Stimulated activated CD8-positive, alpha-beta memory T cell treated with anti-CD3 and anti-CD28 coated beads, Interleukin-4, amount 100 ng/mL, for 1 hour (primary cell): ENCODE measurements at places on chromosomes 7 and 10.

DNA sequence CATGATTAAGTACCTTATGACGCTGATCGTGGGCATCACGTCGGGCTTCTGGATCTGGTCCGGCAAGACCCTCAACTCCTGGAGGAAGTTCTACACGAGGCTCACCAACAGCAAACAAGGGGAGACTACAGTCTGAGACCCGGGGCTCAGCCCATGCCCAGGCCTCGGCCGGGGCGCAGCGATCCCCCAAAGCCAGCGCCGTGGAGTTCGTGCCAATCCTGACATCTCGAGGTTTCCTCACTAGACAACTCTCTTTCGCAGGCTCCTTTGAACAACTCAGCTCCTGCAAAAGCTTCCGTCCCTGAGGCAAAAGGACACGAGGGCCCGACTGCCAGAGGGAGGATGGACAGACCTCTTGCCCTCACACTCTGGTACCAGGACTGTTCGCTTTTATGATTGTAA lies 2.5 kb downstream of the FZD1 start:
- DNase-seq: no peak

- DNase-seq: no peak
Observed at GRCh38 chr10:30238836-30239235, 110.2 kb downstream of the MTPAP start.

DNA sequence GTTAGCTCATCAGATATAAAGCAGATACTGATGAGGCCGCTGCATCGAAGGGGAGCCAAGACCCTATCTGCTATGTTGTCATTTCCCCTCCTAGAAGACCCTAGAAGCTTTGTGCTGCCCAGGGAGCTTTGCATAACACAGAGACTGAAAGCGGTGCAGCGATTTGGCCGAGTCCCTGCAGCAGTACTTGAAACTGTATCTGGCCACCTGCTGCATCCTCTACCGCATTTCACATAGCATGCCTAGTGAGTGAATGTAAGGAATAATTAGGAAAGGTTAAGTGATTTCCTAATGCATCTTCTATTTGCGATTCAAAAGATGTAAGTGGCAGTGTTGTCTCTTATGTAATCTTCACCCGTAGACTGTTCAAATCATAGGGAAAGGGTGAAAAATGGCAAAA lies 106.7 kb downstream of the LRMDA start:
- no peak for DNase-seq

- DNase-seq: no peak
Observed at GRCh38 chr7:23491502-23491901, 21.2 kb upstream of the IGF2BP3 start.

GRCh38 chr10:31935678-31936077 lies 7.0 kb upstream of the ARHGAP12 start:
- no peak for DNase-seq

GRCh38 chr10:117442944-117443685 lies 67.9 kb upstream of the PDZD8 start:
- peak; percentile 7 for DNase-seq

DNA sequence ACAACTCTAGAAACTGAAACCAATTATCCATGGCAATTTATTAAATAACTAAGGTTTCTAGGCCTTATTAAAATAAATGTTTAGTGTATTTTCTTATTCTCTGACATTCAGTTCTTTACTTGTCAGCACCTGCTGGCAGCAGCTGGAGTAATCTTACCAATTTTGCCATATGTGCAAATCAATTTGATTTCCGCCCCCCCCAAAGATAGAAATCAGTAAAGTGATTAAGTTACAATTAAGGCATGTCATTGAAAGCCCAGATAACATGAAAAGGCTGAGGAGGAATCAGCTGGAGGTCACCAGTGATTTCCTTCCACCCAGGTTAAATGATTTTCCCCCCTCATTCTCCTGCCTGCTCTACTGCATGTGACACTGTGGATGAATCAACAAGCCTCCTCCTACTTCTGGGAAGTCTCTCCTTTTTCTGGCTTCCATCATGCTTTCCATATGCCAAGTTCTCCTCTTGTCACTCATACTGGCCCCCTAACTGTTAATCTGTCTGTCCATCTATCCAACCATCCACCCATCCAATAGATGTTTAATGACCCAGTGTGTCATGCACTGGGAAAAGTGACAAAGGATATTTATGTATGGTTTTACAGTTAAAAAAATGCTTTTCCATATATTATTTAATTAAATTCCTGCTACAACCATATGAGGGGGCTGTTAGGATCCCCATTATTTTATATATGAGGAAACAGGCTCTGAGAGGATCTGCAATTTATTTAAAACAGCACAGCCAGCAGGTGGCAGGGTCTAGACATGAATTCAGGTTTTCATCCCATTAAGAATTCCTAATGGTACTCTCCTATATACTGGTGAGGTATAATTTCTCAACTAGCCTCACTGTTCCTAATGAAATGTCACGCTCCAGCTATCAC lies 116.5 kb downstream of the ATXN7L1 start:
- no peak for DNase-seq

DNA sequence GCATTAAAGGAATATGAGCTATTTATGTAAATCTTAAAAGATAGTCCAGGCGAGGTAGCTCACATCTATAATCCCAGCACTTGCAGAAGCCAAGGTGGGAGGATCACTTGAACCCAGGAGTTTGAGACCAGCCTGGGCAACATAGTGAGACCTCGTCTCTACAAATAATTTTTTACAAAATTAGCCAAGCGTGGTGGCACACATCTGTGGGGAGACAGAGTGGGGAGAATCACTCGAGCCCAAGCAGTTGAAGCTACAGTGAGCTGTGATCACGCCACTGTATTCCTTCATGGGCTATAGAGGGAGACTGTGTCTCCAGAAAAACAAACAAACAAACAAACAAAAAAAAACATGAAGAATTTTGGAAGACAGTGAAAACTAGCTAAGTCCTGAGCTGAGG lies 28.4 kb downstream of the HERC4 start:
- no peak for DNase-seq

- DNase-seq: no peak
Observed at GRCh38 chr10:79208251-79208983, 138.9 kb upstream of the PPIF start.

- no peak for DNase-seq
Observed at GRCh38 chr7:32088451-32088881, 18.3 kb upstream of the PDE1C start.

GRCh38 chr10:65769828-65770227 lies 1156.0 kb upstream of the LRRTM3 start:
- no peak for DNase-seq

DNA sequence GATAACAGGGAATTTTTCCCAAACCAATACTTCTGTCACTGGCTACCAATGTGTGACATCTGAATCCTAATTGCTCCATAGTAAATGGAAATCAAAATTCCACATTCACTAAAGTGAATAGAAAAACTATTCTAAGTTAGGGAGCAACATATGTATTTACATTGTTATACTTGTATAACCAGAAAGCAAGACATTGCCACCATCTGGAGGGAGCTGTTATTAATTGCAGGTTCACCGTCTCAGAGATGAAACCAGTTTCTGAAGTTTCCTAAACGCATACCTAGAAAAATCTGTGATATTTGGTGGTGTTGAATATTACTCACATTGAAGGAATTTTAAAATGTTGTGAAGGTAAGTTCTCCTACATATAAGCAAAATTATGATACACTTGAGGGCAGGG lies 390.1 kb downstream of the NXPH1 start:
- no peak for DNase-seq

DNA sequence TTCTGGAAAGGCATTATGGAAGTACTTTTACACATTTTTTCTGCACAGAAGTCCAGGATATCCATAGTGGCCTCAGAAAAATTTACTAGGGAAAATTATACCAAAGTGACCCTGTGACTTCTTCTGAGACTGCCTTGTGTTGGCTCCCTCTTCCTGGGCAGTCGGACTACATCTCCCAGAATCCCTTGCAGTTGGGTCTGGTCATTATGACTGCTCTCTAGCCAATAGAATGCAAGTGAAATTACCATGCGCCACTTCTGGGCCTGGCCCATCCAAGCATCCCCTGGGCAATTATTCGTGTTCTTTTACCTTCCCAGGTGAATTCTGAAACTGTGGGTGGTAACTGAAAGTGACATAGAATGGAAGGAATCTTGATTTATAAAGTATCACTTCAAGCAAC lies 430.9 kb downstream of the ACTR3B start:
- no peak for DNase-seq

GRCh38 chr7:41695661-41696322 lies 7.1 kb downstream of the INHBA start:
- no peak for DNase-seq

GRCh38 chr10:97426776-97427570 lies 982 bp downstream of the PGAM1 start:
- DNase-seq: no peak

DNA sequence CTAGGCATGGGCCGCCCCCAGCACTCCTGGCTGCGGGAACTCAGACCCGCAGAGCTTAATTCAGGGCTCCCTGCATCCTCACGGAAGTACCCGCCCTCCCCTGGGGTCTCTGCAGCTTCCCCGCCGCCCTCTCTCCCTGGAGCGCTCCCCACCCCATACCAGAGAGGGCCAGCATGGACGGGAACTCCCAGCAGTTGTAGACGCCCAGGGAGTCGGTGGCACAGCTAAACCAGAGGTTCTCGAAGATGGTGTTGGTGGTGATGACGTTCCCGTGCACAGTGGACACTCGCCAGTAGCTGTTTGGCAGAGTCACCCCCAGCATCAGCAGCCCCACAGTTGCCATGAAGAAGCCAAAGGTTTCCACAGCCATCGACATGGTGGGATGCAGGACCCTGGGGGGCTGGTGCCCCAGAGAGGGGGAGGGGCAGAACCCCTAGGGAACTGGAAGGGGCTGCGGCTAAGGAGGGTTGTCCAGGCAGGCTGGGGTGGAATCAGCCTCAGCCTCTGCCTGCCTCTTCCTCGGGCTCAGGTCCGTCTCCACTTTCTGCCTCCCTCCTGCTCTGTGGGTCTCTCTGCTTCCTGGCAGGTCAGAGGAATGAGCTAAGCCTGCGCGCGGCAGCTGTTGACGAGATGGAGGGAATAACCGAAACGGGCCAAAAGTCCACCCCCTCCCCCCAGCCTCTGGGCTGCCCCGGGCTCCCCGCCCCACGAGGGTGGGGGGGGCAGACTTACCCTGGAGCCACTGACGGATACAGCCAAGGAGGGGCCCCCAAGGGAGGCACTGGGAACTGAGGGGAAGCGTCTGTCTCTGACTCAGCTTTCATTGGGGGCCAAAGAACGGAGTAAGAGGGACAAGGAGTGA lies at the start of gene CLDN15:
CLDN15 (minus strand) TSS at position 597 of the 862 bp plus-strand sequence; CDS start at position 376, 221 bp downstream.
- no peak for DNase-seq

GRCh38 chr7:21844742-21845141 lies 101.0 kb downstream of the CDCA7L start:
- DNase-seq: no peak

- no peak for DNase-seq
Observed at GRCh38 chr7:156778668-156779067, 114.3 kb downstream of the LMBR1 start.

DNA sequence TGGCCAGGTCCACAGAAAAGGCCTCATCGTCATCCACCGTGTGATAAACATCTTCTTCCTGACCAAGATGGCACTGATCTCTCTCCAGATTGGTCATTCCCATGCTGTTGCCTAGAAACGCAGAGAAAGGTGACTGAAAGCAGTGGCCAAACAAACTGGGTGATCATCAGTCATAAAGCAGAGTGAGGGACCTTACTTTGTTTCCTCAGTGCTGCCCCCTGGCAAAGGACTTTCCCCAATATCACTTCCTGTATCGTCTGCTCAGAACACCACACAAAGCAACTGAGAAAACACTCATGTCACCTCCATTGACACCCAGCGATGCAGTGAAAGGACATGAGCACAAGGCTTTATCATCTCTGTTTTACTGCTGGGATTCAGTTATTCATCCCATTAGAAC lies 40.0 kb upstream of the TM9SF3 start:
- no peak for DNase-seq

DNA sequence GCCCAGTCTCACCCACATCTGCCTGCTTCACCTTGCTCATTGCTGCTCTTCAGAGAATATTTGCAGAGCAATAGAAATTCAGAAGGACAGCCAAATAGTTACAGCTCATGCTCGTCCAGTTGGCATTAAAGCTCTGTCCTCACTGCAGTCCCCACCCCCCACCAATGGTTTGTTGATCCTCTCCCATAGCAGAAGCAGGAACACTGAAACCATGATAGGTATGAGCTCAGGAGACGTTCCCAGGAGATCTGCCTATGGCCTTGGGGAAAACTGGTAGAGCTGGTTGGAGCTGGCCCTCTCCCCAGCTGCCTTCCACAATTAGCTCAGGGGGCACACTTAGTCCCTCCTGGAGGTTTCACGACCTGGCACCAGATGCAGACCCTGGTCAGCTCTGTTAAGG lies 68.6 kb upstream of the KMT2C start:
- no peak for DNase-seq

DNA sequence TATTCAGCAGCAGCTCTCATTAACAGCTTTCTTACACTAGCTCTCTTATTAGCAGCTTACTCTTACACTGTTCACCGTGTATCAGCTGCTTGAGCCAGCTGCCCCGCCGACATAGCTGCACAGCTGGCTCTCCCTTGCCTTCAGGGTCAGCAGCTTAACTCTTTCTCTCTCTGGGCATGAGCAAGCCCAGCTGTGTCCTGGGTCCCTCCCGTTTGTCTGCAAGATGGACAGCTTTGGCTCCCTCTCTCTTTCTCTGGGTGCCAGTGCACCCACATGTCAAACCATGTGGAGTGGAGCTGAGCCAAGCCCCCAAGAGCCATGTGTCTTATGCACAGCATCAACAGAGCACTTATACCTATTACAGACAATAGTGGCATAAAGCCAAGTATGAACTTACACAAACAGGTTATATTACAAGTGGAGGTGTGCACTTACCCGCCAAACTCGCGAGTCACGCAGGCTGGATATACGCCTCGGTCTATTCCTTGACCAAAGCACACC lies 35.7 kb upstream of the MTPAP start:
- DNase-seq: no peak

DNA sequence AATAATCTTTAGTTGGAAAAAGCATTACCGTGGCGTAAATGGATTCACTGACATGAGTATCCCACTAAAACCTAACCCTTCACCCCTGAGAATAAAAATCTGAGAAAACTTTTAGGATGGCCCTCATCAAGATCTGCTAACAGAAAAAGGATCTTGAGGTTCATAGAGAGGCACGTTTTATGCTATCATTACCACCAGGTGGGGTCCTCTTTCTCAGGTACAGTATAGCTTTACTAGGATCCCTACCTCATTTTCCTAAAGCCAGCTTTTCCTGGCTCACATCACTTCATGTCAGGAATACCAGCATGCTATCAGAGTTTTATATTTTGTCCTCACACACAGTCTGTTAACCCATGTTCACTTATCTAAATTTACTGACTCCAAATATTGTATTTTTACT lies 173.7 kb downstream of the POM121L12 start:
- no peak for DNase-seq

DNA sequence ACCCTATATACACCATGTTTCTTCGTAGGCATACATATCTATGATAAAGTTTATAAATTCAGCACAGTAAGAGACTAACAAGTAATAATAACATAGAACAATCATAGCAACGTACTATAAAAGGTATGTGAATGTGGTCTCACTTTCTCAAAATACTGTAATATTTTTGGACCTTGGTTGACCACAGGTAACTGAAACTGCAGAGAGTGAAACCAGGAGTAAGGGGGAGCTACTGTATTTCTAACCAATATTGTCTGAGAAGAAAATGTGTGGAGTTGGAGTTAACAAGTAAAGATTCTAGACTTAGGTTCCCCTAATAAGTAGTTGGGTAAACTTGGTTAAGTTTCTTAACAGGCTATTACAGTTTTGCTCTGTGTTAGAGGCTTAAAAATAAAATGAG lies 72.1 kb downstream of the GNAI1 start:
- no peak for DNase-seq
